ENCODE measurements at places on chromosomes 3 and 15. TPM values are rescaled to one million over a fixed set of nuclear protein-coding genes. Genes with fewer than 3 reads are reported as not detected.

NRG4 gene
- 1.7 TPM for polyA plus RNA-seq

KIF7 gene
- 0.06 TPM for polyA plus RNA-seq

MASP1 gene
- 0.19 TPM for polyA plus RNA-seq

ITIH3 gene
- polyA plus RNA-seq = not detected

HAPLN3 gene
- 1.3 TPM for polyA plus RNA-seq

SPINK8 gene
- not detected for polyA plus RNA-seq

GPR27 gene
- polyA plus RNA-seq = not detected

TMEM45A gene
- 0.22 TPM for polyA plus RNA-seq

SQOR gene
- polyA plus RNA-seq = 58.6 TPM

CYP19A1 gene
- 0.59 TPM for polyA plus RNA-seq

Data from GM12878 (cell line).